Breast epithelium (tissue), 4 donors: ENCODE measurements at places on chromosomes 7 and 10. TPM values are rescaled to one million over a fixed set of nuclear protein-coding genes. Genes with fewer than 3 reads are reported as not detected.
A peak's percentile ranks its signal among the peaks of the same experiment; 100 is the strongest.

DNA sequence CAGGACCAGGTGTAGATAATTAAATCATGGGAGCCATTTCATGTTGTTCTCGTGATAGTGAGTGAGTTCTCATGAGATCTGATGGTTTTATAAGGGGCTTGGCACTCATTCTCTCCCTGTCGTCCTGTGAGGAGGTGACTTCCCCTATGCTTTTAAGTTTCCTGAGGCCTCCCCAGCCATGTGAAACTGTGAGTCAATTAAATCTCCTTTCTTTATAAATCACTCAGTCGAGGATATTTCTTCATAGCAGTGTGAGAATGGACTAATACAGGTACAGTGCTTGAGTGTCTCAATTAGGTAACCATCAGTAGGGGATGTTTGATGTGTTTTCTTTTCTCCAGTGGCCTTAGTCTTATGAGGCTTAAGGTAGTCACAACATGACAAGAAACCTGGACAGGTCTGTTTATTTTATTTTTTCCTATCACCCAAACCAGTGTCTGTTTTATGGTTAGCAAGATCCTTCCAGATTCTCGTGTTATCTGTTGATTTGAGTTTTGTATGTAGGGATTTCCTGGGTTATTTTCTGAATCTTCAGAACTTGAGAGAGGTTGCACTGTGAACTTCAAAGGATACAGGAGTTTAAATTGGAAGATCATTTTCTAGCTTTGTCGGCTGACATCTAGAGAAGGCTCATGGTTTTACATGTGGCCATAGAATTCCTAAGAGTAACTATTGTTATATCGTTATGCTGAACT is 32.1 kb downstream of the UMAD1 start:
- H3K4me1 ChIP-seq: no peaks in the 10 kb centered on the region
- DNase-seq: no peak
- H3K27me3 ChIP-seq: no peaks in the 10 kb centered on the region
- no peak overlapping the region for H3K27ac ChIP-seq
- no peaks in the 10 kb centered on the region for H3K36me3 ChIP-seq

The INMT gene
- 66.7 TPM for total RNA-seq

DNA sequence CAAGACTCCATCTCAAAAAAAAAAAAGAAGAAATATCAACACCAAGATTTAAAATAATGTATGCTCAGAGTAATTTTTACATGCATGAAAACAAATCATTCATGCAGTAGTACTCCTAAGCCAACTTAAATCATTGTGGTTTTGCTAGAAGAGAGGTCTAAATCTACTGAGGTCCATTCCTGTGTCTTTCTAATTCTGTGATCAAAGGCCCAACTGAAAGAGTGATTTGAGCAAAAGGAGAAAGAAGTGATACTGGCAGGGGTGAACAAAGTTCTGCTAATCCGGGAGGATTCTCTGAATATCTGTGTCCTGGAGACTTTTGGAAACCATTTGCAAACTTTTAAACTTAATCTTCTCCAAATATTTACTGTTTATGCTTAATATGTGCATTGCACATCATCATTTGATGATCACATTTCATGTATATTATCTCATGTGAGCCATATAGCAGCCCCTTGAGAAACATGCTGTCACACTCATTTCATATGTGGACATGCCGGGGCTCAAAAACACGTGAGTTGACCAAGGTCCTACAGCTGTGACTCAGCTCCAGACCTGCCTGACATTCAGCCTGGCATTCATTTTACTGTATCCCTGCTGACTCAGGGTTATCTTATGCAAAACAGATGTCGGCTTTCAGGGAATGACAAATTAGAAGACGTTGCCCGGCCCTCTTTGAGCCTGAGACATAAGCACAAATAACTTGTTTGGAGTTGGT is 76.4 kb downstream of the FAM107B start:
- no peak overlapping the region for H3K27ac ChIP-seq
- no peaks in the 10 kb centered on the region for H3K4me1 ChIP-seq
- no peaks in the 10 kb centered on the region for H3K36me3 ChIP-seq
- H3K4me3 ChIP-seq: no peak overlapping the region

The CDHR1 gene
- total RNA-seq: 0.15 TPM

GRCh38 chr10:69892406-69892805 is 90.7 kb downstream of the COL13A1 start:
- H3K27ac ChIP-seq: no peak overlapping the region
- H3K4me1 ChIP-seq: no peaks in the 10 kb centered on the region
- no peak for DNase-seq
- no peaks in the 10 kb centered on the region for H3K36me3 ChIP-seq
- H3K4me3 ChIP-seq: no peak overlapping the region

GRCh38 chr7:140317597-140317996 is 80.7 kb downstream of the SLC37A3 start:
- H3K4me1 ChIP-seq: no peaks in the 10 kb centered on the region
- H3K4me3 ChIP-seq: no peak overlapping the region
- H3K27ac ChIP-seq: no peak overlapping the region
- no peaks in the 10 kb centered on the region for H3K27me3 ChIP-seq

DNA sequence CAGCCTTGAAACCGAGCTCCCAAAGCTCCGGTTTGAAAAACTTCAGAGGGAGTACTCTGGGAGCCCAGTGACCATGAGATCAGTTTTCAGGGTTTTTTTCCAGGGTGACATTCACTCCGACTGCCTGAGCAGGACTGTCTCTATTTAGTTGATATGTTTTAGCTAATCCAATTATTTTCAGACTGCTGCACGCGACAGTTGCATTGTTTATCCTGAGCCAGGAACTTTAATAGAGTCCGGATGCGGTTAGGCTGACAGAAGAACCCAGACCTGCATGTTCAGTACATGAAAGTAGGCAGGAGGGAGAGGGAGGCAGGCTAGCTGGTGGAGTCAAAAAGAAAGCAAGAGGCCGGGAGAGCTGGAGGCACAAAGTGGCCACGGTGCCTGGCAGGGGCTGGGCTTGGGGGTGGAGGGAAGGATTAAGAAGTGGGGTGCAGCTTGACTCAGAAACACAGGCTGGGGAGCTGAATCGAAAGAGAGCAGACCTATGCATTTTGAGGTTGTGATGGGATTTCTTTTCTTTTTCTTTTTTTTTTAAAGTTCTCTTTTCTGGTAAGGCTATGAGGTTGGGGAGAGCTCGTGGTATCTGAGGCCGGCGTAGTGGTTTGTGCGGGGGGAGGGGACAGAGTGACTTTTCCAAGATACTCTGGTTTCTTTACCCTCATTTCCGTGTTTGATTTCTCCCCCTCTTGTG is 5.7 kb downstream of the GATA3 start:
- no peaks in the 10 kb centered on the region for H3K4me1 ChIP-seq
- peak; percentile 43 for DNase-seq
- H3K4me3 ChIP-seq: peak overlapping the region; percentile 72
- peak overlapping the region; percentile 96 for H3K27ac ChIP-seq
- no peaks in the 10 kb centered on the region for H3K36me3 ChIP-seq

GRCh38 chr10:128287921-128288320 is 161.7 kb upstream of the MKI67 start:
- no peaks in the 10 kb centered on the region for H3K36me3 ChIP-seq
- no peak overlapping the region for H3K4me3 ChIP-seq
- H3K27me3 ChIP-seq: peaks cover 59% of the 10 kb centered on the region
- DNase-seq: no peak

GRCh38 chr7:127799535-127800305 is 147.7 kb downstream of the SND1 start:
- H3K4me1 ChIP-seq: peaks cover 6% of the 10 kb centered on the region
- no peak overlapping the region for H3K27ac ChIP-seq
- H3K36me3 ChIP-seq: no peaks in the 10 kb centered on the region

DNA sequence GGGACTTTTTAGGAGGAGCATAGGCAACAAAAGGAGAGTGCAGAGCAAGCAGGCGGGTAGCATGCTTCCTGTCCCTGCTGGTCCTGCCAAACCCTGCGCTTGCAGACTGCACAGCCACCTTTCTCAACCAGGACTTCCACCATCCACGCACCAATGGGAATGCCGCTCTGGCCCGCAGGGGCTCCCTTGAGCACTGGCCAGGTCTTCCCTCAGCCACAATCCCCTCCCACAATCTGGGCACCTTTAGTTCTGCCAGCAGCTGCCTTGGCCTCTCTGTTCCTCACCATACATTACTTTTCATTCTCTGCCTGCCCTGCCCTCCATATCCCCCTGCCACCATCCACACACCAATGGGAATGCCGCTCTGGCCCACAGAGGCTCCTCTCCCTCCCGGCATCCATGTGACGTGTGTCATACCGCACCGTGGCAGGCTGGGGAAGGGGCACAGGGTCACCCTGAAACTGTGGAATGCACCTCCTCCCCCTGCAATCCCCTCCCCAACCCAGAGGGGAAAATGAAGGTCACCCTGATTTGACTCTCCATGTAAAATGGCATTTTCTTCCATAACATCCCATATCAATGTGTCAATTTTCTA is 97.3 kb upstream of the MACROH2A2 start:
- no peaks in the 10 kb centered on the region for H3K27me3 ChIP-seq
- no peaks in the 10 kb centered on the region for H3K36me3 ChIP-seq
- no peak for DNase-seq
- H3K4me3 ChIP-seq: no peak overlapping the region
- no peaks in the 10 kb centered on the region for H3K4me1 ChIP-seq
- H3K27ac ChIP-seq: no peak overlapping the region

GRCh38 chr7:103075337-103075918 is 488 bp downstream of the ARMC10 start:
- H3K4me1 ChIP-seq: peaks cover 12% of the 10 kb centered on the region
- H3K27ac ChIP-seq: peak overlapping the region; percentile 98

The RHBDD2 gene
- total RNA-seq: 36.6 TPM

DNA sequence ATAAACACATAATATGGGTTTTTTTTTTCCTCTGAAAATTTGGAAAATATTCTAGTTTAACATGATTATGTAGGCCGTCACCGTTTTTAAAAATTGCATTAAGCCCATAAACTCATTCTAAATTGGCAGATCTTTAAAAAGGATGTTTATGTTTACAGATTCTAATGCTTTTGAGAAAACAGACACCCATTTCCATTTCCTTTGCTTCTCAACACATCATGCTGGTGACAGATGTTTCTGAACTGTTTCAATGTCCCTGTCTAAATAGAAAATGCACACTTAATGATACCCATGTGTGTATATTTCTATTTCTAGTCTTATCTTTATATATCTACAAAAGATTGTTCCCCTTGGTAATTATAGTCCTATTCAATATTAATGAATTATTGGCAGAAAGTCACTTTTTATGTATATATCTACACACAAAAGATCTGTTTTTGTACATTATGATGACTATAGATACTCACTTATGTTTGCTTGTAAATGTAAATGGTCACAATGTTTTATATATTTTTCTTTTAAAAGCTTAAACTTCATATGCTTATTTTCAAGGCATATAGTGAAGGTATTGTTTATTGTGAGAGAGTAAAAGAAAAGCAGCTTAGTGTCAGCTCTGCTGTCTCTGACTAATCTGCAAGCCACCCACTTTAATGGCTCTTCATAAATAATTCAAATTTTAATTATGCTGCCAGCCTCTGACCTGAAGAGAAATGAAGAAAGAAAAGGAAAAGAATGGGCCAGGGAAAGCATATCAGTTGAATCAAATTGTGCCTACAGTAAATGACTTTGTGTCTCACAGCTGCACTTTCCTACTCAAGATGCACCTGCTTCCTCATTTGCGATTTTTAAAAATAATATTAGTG is 179.4 kb downstream of the CACNA2D1 start:
- H3K27ac ChIP-seq: no peak overlapping the region
- no peak for DNase-seq
- H3K4me1 ChIP-seq: no peaks in the 10 kb centered on the region
- H3K36me3 ChIP-seq: no peaks in the 10 kb centered on the region
- no peaks in the 10 kb centered on the region for H3K27me3 ChIP-seq

GRCh38 chr10:74683621-74684364 is 142.6 kb upstream of the KAT6B start:
- H3K4me1 ChIP-seq: no peaks in the 10 kb centered on the region
- no peak overlapping the region for H3K27ac ChIP-seq
- no peak overlapping the region for H3K4me3 ChIP-seq

- no peaks in the 10 kb centered on the region for H3K36me3 ChIP-seq
- DNase-seq: no peak
- H3K4me1 ChIP-seq: no peaks in the 10 kb centered on the region
- peak overlapping the region; percentile 55 for H3K27ac ChIP-seq
- no peak overlapping the region for H3K4me3 ChIP-seq
Observed at GRCh38 chr10:79490400-79491142, 21.8 kb upstream of the EIF5AL1 start.

DNA sequence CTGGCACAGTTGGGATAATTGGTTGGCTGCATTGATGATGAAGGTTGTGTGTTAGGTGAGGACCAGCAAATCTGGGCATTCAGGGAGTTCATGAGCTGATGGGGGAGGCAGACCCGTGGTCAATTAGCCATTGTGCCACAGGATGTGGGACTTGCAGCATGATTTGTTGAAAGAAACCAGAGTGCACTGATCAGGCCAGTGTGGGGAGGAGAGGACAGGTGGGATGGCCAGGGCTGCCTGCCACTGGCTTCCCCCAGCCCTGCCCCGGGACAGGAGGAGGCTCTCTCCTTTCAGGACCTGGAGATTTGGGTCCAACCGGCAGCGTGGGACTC is 4.3 kb downstream of the CLIP2 start:
- H3K4me3 ChIP-seq: no peak overlapping the region
- H3K27ac ChIP-seq: no peak overlapping the region
- H3K4me1 ChIP-seq: no peaks in the 10 kb centered on the region
- no peaks in the 10 kb centered on the region for H3K27me3 ChIP-seq

- H3K4me3 ChIP-seq: peak overlapping the region; percentile 47
- no peak overlapping the region for H3K27ac ChIP-seq
- DNase-seq: no peak
- H3K4me1 ChIP-seq: peaks cover 7% of the 10 kb centered on the region
Observed at GRCh38 chr7:49773936-49774458, 559 bp downstream of the VWC2 start.

DNA sequence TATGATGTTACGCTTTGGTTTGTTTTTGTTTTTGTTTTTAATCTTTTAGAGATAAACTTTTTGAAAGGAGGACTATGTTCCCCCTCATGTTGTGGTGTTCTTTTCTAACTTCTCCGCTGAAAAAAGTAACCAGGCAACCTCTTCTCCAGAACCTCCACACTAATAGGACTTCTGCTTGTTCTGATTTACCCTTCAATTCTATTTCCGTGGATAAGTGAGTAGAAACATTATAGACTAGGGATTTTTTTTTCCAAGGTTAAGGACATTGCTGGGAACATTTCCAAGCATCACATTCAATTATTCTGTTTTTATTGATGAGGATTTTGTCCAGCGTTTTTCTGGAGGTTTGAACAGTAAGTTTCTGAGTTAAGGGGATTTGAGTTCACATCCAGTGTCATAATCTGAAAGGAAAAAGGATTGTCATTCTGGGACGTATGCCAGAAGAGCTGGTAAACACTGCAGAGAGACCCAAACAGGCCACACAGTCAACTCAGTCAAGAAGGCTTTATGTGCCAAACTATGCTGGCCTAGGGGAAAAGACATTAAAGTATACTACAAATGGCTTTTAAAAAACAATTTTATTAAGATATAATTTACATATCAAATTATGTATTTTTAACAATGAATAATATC is 28.3 kb upstream of the RALA start:
- no peaks in the 10 kb centered on the region for H3K36me3 ChIP-seq
- no peaks in the 10 kb centered on the region for H3K4me1 ChIP-seq
- H3K4me3 ChIP-seq: no peak overlapping the region
- no peaks in the 10 kb centered on the region for H3K27me3 ChIP-seq

The NEUROG3 gene
- not detected for total RNA-seq

The WASHC2C gene
- 41.0 TPM for total RNA-seq

- H3K4me3 ChIP-seq: no peak overlapping the region
- no peaks in the 10 kb centered on the region for H3K27me3 ChIP-seq
- no peak for DNase-seq
- no peaks in the 10 kb centered on the region for H3K36me3 ChIP-seq
Observed at GRCh38 chr7:84829719-84830118, 357.1 kb downstream of the SEMA3D start.

The EPO gene
- total RNA-seq: not detected

- H3K4me3 ChIP-seq: no peak overlapping the region
- H3K36me3 ChIP-seq: peaks cover 11% of the 10 kb centered on the region
- no peaks in the 10 kb centered on the region for H3K27me3 ChIP-seq
- no peaks in the 10 kb centered on the region for H3K4me1 ChIP-seq
Observed at GRCh38 chr7:44565795-44566559, 7.7 kb downstream of the DDX56 start.
